CD4-positive, alpha-beta T cell treated with Interleukin-1 beta for 1 hour (primary cell): ENCODE measurements at places on chromosomes 4 and X.

GRCh38 chr4:142846108-142846728 lies at the start of gene INPP4B:
Gene INPP4B (minus strand): TSS chr4:142846301.
- peak; percentile 40 for DNase-seq

DNA sequence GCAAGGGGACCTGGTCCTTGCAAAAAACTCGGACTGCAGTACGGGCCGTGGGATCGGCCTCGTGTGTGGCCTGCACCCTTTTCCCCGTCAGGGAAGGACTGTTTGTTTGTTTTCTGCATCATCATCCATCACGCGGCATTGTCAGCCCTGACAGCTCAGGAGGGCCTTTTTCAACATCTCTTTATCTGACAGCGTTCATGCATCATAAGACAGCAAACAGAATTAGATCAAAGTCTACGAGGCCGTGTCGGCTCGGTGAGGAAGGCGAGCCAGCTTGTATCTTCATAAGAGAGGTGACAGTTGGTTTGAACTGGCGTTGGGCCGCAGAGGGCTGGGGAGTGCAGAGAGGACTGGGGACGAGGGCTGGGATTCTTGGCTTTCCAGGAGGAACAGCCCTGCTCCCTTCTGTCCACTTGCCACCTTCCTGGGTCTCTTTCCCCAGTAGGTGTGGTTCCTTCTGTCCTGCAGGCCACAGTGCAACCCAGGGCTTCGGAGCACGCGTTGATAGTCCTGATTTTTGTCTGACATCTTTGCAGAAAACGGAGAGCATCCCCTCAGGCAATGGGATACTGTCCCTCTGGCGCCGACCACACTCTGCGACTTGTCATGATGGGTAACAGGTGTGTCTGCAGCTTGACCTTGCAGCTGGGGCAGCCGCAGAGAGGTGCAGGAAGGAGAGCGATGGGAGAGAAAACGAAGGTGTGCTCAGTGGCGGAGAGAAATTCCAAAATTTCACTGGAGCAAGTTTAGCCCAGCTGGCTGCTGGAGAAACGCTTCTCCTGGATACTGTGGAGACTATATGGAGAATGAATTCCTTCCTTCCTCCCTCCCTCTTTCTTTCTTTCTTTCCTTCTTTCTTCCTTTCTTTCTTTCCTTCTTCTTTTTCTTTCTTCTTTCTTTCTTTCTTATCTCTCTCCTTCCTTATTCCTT lies 104.0 kb upstream of the SHOX start:
- no peak for DNase-seq

DNA sequence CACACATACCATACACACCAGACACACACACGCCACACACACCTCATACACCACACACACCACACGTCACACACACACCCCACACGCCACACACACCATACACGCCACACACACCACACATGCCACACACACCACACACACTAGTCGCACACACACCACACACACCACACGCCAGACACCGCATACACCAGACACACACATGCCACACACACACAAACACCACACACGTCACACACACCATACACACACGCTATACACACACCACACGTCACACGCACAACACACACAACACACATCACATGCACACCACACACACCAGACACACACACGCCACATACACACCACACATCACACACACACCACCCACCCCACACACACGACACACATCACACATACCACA lies 32.0 kb downstream of the FAM53A start:
- DNase-seq, result no peak

GRCh38 chrX:150324035-150324728 lies 38.9 kb upstream of the MAMLD1 start:
- DNase-seq, result no peak

GRCh38 chr4:135934026-135934425 lies 1598.3 kb downstream of the PCDH18 start:
- DNase-seq, result no peak

GRCh38 chr4:34000356-34000755 lies 2244.0 kb downstream of the ARAP2 start:
- no peak for DNase-seq

GRCh38 chr4:128831531-128832242 lies 22.2 kb downstream of the JADE1 start:
- DNase-seq, result no peak

GRCh38 chr4:25466966-25467697 lies 90.1 kb downstream of the ANAPC4 start:
- no peak for DNase-seq

DNA sequence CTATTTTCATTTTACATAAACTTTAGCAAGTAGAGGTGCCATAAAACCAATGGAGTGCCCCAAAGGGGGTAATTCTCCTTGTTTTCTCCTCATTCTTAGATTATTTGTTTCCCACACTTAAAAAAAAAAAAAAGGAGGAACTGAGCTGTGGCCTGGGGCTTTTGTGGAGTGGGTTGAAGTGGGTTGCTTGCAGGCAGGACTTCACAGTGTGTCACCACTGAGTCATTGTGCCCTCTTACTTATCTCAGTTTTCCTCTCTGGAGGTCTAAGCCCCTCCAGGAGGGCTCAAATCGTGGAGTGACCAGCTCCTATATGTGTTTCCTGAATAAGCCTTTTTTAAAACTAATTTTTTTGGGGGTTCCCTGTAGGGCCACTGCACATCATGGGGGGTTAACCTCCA lies 69.0 kb downstream of the SLC16A2 start:
- no peak for DNase-seq

GRCh38 chr4:5774416-5775036 lies 63.5 kb downstream of the EVC start:
- no peak for DNase-seq

GRCh38 chr4:134027931-134028330 lies 173.7 kb downstream of the PABPC4L start:
- DNase-seq, result no peak

DNA sequence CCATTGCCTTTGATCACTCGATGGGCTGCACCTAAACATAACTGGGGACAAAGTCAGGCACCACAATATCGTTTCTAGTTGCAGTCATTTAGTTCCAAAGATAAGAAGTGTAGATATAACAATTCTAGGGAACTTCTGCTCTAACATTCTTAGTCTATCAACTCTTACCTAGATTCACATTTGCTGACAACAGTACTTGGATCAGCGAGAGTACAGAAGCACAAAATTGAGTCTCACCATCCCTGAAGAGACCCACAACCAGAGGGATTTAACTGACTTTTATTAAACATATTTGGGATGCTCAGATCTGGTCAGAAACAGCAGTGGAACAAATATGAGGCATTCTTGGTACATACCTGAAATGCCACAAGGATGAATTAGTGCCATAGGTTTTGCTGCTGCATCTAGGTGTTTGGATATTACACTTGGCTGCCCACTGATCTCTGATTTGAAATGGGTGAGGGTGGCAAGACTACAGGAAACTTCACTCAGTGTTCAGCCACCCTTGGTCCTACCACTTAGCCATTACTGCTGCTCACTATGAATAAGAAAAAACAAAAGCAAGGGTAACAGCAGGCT lies 28.9 kb upstream of the HUWE1 start:
- DNase-seq, result no peak
